ENCODE measurements at places on chromosomes 16 and 17. TPM values are rescaled to one million over a fixed set of nuclear protein-coding genes. Genes with fewer than 3 reads are reported as not detected.

GRCh38 chr16:68710211-68710610 lies 26.9 kb upstream of the CDH1 start:
- no peak for DNase-seq

GRCh38 chr16:12258861-12259645 lies 282.5 kb downstream of the SNX29 start:
- DNase-seq, result no peak

The ITPRIPL2 gene
- polyA plus RNA-seq, result 27.1 TPM

The ZG16 gene
- not detected for polyA plus RNA-seq

The NLRP1 gene
- 61.3 TPM for polyA plus RNA-seq

The COPZ2 gene
- polyA plus RNA-seq, result 43.2 TPM
